ENCODE measurements at places on chromosomes 2 and 18.

GRCh38 chr2:100125626-100126025 lies 16.8 kb downstream of the AFF3 start:
- no peak for DNase-seq

DNA sequence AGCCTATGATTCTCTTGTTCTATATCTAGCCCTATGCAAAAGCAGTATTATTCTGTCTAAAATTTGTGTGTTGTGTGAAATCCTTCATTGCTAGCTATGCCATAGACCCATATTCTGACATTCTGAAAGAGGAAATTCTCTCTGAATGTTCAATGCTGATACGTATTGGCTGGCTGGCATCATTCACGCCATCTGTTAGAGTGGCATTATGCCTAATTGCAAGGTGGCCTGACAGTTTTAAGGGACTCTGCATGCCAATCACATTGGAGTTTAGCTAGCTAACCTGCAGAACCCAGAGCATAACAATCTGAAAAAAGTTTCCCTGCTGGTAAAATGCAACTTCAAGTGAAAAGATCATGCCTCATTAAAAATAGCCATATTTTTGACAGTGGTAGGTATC lies 316.0 kb downstream of the SOX11 start:
- no peak for DNase-seq

DNA sequence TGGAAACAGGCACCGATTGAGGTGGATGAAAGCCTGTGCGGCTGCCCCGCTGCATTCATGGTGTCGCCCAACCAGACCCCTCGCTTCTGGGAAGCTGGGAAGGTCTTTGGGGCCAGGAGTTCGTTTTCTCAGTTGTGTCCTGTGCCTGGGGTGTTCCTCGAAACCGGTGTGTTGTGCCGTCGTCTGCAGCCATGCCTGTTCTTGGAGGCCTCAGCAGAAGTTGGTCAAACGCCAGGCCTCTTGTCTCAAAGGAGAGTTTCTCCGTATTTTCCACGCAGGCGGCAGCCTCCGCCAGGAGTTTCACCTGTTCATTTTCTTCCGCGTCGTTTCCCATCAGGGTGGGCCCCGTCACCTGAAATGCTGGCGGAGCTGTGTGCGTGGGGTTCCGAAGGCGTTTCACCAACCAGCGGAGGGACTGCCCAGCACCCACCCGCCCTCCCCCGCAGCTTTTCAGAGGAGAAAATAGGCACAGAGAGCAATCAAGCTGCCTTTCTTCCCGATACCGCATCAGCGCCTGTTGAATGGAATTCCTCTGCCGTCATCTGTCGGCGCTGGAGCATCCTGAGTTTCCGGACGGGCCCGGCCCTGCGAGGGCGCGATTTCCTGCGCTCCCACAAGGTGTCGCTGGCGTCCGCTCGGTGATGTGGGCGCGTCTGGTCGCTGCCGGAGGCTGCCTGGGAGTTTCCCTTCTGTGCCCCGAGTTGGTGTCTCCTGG lies 17.0 kb upstream of the NFATC1 start:
- peak; percentile 64 for DNase-seq

DNA sequence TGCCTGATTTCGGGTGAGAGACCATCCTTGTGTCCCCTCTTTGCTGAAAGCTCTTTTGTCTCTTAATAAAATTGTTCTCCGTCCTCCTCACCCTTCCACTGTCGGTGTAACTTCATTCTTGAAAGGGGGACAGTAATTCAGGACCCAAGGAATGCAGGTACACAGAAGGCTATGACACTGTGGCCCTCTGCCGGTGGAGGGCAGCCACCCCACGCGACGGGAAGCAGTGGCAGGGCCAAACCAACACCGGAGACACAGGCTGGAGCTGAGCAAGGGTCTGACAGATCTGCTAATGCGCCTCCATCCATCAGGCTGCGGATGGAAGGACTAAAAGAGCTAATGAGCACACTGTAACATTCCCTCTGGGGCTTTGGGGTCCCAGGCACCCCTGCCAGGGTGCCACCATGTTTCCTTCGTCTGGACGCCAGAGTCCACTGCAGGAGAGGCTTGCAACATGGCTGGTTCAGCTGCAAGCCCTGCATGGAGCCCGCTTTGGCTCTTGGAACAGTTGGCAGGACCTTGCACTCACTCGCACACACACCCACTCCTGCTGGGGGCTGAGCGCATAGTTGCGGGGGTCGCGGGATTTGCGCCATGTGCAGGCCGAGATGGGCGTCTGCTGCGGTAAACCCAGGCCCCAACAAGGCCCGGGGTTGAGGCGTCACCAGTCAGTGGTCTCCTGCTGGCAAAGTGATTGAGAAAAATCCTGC lies 544.1 kb upstream of the CDH7 start:
- DNase-seq, result no peak

DNA sequence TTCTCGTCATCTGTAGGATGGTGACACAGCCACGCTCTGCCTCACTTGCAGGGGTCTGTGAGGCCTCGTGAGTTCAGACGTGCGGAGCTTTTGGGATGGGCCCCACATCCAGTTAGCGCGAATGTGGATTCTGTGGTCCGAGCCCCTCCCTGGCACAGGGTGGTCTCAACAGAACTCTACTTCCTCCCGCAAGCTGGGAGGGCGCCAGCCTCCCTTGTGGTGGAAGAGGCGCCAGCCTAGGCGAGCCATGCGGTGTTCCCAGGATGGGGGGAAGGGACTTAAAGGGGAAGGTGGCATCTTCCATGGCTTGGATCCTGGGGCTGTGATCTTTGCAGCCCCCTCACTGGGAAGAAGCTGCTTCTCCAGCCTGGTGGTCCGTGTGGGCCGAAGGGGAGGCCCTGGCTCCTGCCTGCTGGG lies 1.4 kb downstream of the SNORC start:
- no peak for DNase-seq

- DNase-seq, result no peak
Measured at GRCh38 chr2:70554338-70554892, 789 bp upstream of the TGFA start.

GRCh38 chr2:238649936-238650518 lies 197.9 kb upstream of the TWIST2 start:
- no peak for DNase-seq

GRCh38 chr2:239114616-239115265 lies 266.9 kb downstream of the TWIST2 start:
- no peak for DNase-seq

GRCh38 chr2:166625670-166626069 lies 131.6 kb upstream of the SCN7A start:
- DNase-seq, result no peak

Data from stimulated activated CD4-positive, alpha-beta T cell treated with anti-CD3 and anti-CD28 coated beads, Interleukin-1b, Interleukin-23, amount 100 ng/mL, for 1 hour (primary cell).